ENCODE measurements at places on chromosomes 6 and 20.
A peak's percentile ranks its signal among the peaks of the same experiment; 100 is the strongest.

DNA sequence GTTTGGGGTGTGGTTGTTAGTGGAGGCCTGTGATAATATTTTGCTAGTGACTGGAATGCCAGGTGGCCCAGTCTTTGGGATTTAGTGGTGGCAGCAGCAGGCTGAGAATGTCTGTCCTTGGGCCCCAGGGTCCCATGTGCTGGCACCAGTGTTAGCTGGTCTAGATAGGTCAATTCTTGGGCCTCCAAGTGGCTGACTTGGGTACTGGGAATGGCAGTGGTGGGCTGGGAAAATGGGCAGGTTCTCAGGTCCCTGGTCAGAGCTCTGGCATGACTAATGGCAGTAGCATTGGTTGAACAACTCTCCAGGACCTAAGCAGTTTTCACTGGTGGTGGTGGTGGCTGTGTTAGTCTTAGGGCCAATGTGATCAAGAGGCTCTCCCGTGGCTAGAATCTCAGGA, 50.3 kb downstream of the OLIG3 start:
- DNase-seq, result no peak

DNA sequence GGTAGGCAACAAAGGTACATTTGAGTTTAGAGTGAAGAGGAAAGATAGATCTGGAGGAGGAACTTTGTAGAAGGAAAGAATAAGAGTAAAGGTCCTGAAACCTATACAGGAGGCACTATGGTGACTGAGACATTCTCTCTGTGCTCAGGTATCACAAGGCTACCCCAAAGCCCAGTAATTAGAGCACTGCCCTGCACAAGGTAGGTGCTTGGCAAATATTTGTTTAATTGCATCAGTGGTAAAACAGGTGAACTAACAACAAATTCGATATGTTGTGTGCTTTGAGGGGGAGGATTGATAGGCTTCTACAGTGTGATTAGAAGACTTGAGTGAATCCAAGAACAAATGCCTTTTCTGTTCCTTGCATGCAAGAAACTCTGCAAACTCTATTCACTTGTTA, 6.8 kb upstream of the TSHZ2 start:
- no peak for DNase-seq

DNA sequence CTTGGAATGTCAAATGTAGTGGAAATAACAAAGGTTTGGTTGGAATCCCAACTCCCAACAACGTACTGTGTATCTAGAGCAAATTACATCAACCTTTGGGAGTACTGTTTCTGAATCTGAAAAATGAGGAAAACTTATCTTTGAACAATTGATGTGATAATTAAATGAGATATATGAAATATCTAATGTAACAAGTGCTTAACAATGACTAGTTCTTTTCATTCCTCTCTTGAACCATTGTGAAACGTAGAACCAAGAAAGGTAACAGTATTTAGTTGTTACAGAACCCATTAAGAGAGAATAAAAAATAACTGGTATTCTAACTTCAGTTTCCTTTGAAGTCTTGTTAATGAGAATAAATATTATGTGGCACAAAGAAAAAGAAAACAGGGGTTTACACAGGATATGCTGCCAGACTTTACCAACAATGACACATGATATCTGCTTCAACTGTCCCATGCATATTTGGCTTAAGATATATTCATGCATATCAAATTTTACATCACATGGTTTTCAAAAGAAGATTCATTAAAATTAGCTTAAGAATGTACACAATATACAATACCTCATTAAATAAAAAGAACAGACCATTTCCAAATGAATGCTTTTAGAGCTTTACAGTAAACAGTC, 111.8 kb downstream of the ATG5 start:
- no peak for DNase-seq

DNA sequence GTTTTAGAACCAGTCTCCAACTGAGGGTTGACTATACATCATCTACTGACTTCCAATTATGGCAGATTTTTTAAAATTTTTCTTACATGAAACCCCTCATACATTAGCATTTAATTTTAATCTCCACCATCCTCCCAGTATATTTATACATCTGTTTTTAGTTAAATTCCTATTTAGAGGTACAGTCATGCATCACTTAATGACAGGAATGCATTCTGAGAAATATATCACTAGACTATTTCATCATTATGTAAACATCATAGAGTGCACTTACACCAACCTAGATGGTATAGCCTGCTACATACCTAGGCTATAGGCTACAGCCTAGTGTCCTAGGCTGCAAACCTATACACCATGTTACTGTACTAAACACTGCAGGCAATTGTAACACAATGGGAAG, 316.7 kb upstream of the MARCKS start:
- DNase-seq, result no peak

DNA sequence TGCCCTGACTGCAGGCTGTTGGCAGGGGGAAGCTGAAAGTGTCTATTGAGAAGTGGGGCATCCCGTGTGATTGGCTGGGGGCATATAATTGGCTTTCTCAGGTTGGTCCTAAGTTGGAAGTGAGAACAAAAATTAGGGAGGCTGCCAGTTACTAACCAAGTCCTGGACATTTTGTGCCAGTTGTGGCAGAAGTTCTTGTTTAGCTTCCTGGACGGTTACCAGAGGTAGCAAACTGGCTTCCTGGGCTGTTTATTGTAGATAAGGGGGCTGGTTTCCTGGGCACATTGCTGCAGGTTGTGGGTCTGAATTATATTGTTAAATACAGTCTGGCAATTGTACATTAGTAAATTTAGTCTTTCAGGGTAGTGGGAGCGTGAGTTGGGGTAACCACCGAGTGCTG, 50.6 kb upstream of the SLC2A12 start:
- DNase-seq, result no peak

- peak; percentile 31 for DNase-seq
These were observed 25.1 kb downstream of the MYBL2 start for GRCh38 chr20:43691928-43692524.

DNA sequence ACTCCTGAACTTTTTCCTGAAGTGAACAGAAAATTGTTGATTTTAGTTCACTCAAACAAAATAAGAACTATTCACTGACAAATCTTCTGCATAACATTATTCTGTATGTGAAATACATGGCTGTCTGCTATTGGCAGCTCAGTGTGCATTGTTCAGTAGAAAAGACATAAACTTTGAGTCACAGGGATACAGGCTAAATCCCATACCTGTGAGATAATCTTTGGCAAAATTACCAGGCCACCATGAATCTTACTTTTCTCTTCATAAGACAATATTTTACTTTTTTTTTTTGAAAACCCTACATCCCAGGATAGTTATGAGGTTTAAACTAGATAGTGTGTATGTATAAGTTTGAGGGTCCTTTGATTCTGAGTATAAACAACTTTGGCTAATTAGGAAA, 224.8 kb downstream of the GRM1 start:
- DNase-seq, result no peak

GRCh38 chr6:105212587-105212986, 32.8 kb upstream of the POPDC3 start:
- DNase-seq, result no peak

- DNase-seq, result no peak
These were observed 130.5 kb downstream of the HFE start for GRCh38 chr6:26217714-26218075.

- no peak for DNase-seq
These were observed 121.4 kb upstream of the NUP153 start for GRCh38 chr6:17828149-17828548.

DNA sequence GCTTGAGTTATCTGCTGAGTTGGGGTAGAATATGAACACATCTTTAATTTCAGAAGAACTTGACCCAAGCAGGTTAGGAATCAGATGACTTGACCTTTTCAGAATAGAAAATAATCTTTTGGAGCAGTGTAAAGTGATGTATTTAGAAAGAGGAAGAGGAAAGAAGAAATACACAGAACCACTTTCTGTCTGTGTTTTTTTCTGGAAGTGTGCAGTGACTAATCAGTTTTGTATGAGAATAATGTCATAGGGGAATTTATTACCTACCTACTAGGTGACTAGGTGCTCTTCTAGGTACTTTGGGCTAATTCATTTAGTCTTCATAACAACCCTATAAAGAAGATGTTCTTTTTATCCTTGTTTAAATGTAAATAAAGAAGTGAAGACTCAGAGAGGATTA, 3.0 kb downstream of the PPP1R14C start:
- no peak for DNase-seq

GRCh38 chr6:118864341-118865099, 29.4 kb upstream of the ASF1A start:
- no peak for DNase-seq

DNA sequence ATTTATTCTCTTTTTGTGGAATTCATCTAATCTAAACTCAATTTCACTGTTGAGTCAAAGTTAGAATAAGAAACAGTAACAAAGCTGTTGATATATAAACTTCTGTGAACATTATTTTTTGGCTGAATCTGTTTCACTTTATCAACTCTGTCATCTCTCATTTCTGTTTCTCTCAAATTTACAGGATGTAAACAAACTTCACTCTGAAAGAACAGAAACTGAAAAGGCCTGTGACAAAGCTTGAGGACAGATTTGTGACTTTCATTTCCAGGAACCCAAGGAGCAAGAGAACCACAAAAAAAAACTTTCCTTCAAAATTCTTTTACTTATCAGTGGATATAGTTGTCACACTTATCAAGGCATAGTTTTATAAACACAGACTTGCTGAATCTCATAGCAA, 447.9 kb upstream of the OPRM1 start:
- no peak for DNase-seq

DNA sequence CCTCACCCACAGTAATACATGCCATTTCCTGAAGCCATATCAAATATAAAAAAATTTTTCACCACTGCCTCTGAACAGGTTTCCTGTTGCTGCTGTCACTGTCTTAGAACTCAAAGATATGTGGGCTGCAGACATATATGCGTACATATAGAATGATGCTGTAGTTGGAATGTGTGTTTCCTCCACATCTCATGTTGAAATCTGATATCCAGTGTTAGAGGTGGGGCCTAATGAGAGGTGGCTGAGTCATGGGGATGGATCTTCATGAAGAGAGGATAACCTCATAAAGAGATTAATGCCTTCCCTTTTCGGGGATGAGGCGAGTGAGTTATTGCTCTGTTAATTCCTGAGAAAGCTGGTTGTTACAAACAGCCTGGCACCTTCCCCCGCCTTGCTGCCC, 7.7 kb upstream of the SCP2D1 start:
- DNase-seq, result no peak

DNA sequence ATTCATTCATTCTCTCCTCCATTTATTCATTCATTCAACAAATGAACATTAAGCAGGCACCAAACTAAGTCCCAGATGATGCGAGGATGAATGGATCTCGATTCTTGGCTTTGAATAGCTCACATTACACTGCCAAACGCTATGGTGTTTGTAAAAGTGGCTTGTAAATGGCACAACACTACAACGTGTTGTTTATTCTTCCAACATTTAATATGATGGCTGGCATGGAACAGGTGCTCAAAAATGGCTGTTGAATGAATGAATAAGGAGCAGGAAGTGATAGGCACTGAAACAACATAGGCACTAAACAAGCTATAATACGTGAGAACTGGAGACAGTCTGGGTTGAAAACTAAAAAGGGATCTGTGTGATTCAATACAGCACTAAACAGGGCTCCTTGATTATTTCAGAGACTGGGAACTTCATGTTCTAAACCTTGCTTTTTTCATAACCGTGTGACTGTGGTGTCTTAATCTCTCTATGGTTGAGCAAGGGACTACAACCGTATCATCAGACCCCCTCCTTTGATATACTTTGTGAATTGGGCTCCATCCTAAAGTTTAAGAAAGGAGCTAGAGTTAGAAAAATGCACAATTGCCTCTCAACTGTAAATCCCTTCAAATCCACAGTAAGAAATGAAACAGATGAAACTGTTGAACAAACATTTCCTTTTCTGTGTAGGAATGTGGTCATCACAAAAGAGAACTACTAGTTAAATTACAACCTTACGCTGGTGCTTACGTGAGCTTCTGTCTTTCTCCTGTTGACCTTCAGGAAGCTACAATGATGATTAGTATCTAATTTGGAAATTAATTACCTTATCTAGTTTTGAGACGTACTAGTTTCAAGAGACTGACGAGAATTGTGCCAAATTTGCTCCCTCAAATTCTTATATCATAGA, 16.9 kb upstream of the SLC16A10 start:
- DNase-seq, result no peak

- DNase-seq, result no peak
These were observed 8.7 kb upstream of the SRPK1 start for GRCh38 chr6:35929601-35930000.

DNA sequence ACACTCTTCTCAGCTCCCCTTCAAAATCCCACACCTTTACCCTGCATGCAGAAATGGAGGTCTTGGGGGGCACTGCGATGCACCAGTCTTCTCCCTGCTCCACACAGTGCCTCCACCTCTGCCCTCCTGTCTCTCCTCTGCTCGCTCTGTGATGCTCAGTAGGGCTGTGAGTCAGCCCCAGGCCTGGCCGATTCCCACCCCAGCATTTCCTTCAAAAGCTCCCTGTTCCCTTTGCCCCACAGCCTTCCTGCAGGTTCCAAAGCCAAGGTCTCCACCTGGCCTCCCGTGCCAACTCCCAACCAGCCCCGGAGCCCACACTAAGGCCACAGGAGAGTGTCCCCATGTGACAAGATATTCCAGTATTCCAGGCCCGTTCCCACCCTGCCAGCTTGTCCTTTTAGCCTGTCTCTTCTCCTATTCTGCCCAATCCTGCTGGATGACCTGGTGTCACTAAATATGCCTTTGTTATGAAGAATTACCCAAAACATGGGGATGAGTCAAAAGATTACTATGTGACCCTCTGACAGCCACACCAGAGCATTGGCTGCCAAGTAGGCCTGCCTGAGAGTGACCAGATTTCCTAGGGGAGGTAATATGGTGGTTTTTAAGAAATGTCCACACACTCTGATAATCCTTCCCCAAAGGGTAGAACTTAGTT, 118.9 kb upstream of the NXT1 start:
- DNase-seq, result peak; percentile 57

Data from SW 1271 (cell line).